ENCODE measurements at places on chromosomes 7 and 10. TPM values are rescaled to one million over a fixed set of nuclear protein-coding genes. Genes with fewer than 3 reads are reported as not detected.

WASL gene
- polyA plus RNA-seq = 82.4 TPM

DNA sequence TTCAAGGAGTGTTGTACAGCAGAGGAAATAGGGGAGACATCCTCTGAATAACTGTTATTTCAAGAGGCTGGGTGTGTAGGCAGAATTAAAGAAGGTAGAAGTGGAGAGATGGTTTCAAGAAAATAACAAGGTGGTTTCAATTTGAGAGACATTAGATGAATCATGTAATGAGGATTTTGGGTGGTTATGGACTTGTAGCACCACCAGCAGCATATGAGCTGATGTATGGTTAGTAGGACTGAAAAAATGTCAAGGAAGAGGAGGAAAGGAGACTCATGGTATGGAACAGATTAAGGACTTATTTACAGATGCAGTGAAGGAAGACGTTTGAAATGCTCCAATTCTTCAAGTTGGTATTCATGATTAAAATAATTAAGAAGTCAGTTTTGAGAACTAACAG, 166.2 kb downstream of the EXOC4 start:
- no peak for DNase-seq

DNA sequence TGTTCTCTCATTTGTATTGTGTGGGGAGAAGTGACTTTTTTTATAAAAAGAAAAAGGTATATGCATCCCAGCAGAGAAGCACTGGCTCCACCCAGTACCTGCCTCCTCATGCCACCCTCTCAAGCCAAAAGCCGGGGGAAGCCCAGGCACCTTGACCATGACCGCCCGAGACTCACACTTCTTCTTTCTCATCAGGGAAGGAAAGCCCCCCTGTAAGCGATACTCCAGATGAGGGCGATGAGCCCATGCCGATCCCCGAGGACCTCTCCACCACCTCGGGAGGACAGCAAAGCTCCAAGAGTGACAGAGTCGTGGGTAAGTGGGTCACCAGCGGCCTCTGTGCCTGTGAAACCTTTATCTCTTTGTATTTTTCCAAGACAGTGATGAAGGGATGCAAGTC, 22.9 kb downstream of the IKZF1 start:
- DNase-seq = no peak

DNA sequence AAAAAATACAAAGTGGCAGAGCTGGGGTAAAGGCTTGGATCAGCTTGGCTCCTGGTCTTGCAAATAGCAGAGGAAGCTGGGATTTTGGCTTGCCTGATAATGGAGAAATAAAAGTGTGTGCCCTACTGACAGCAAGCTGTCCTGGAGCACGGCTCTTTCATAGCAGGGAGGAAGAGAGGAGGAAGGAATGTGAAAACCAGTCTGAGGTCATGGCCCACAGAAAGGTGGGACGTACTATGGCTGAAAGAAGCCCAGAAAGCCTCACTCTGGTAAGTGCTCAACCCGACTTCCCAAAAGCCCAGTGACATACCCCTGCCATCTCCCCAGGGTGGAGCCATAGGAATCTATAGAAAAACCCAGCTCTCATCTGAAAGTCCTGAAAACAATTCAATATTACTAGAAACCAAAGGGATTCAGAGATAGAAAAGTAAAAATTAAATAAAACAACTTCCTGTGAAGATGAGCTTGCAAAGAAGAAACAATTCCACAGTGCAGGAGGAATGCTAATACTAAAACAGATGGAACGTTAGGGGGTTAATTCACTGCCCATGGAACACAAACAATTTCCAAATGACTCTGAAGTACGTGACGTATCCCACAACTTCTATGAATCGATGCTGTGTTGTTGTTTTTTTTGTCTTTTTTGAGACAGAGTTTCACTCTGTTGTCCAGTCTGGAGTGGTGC, 246.7 kb upstream of the PTN start:
- DNase-seq = no peak

ZNF736 gene
- polyA plus RNA-seq = 30.6 TPM

DNA sequence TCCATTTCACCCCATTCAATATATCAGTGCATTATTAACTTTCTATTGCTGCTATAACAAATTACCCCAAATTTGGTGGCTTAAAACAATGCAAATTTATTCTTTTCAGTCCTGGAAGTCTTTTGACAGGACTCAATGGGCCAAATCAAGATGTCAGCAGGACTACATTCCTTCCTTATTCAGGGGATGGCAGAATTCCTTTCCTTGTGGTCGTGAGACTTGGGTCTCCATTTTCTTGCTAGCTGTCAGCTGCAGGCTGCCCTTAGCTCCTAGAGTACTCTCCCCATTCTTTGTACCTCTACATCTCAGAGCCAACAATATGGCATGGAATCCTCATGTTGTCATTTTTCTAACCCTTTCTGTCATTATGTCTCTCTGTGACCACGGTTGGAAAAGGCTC, 310.6 kb downstream of the HDAC9 start:
- DNase-seq = no peak

PRTFDC1 gene
- 46.0 TPM for polyA plus RNA-seq

- no peak for DNase-seq
Measured at GRCh38 chr10:44859546-44860285, 51.4 kb upstream of the TMEM72 start.

- DNase-seq = no peak
Measured at GRCh38 chr10:28370107-28370835, 67.4 kb upstream of the MPP7 start.

DNA sequence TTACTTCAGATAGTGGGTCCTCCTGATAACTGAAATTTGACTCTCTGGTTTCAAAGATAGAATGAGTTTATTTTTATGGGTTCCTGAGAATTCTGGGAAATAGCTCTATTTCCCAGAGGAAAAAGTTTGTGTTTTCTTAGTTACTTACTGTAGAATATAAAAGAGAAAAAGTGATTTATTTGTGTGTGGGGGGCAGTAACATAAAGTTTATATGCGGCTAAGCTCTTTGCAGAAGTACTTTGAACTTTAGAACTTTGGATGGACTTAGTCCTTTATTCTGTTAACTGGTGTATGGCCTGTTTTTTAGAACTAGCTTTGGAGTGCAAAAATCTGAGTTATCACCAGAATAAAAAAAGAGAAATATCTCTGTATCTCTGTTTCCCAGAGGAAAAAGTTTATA, 157.1 kb downstream of the BBS9 start:
- DNase-seq = peak; percentile 43

DNA sequence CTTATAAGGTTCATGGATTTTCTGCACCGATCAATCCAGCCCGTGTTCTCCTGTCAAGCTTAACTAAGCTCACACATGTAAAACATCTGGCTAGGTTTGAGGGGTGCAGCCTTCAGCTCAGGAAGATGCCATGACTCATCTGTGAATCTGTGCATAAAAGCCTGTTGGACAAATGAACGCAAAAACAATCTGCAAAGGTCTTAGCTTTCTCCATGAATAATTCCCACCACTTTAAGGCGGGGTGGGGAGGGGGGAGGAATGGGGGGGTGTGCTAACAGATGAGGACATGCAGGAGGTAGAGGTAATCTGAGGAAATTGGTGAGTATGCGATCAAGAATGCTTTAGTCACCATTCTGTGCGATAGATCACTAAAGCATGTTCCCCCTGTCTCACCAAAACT, 4.8 kb downstream of the DOCK4 start:
- no peak for DNase-seq

- DNase-seq = no peak
Measured at GRCh38 chr7:138475377-138475776, 15.3 kb downstream of the TRIM24 start.

GRCh38 chr7:64869121-64869725, 33.9 kb upstream of the ZNF273 start:
- DNase-seq = no peak

- no peak for DNase-seq
Measured at GRCh38 chr10:74048433-74048832, 50.5 kb downstream of the VCL start.

CLRN3 gene
- 22.5 TPM for polyA plus RNA-seq

- DNase-seq = no peak
Measured at GRCh38 chr10:90999512-91000172, 78.8 kb upstream of the ANKRD1 start.

GRCh38 chr10:34622945-34623344, 192.2 kb downstream of the PARD3 start:
- no peak for DNase-seq

CFAP46 gene
- 7.4 TPM for polyA plus RNA-seq

DNTT gene
- polyA plus RNA-seq = 0.10 TPM

TEX36 gene
- polyA plus RNA-seq = not detected

DNA sequence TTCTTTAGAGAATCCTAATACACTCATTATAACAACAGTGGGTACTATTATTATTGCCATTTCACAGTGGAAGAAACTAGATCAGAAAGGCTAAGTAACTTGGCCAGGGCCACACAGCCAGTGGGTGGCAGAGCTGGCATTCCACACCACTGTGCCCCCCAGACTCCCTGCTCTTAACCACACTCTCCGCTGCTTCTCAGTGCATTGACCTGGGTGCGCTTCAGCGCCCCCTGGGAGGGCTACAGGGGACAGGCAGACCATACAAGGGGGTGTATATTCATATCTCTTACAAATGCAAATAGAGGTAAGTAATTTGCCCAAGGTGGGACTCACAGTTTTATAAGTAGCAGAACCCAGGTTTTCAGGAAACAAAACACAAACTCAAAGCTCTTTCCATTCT, 77.0 kb upstream of the NMT2 start:
- no peak for DNase-seq

ANKRD61 gene
- 3.4 TPM for polyA plus RNA-seq

GRCh38 chr7:54788664-54789063, 29.7 kb upstream of the SEC61G start:
- DNase-seq = peak; percentile 74

DNA sequence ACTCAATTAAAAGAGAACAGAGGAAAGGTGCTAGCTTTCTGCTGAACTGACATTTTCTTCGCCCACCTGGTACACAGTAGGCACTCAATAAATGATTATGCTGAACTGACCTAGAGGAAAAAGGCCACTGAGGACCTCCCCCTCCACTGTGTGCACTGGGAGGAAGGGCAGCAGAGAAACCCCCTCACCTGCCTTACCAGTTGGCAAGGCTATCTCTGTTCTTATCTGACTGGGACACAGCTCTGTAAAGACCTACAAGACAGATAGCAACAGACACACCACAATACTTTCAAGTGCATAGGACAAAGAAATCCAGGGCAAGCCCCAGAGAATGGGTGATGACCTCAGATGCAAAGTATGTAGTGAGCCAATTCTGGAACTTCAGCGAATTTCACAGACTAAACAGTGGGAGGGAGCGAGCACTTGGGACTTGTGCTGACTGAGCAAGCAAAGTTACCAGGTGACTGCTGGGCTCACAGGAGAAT, 30.4 kb downstream of the PDLIM1 start:
- DNase-seq = no peak

NME8 gene
- polyA plus RNA-seq = not detected

GRCh38 chr10:72297281-72297804, 23.6 kb downstream of the DDIT4 start:
- no peak for DNase-seq

DNA sequence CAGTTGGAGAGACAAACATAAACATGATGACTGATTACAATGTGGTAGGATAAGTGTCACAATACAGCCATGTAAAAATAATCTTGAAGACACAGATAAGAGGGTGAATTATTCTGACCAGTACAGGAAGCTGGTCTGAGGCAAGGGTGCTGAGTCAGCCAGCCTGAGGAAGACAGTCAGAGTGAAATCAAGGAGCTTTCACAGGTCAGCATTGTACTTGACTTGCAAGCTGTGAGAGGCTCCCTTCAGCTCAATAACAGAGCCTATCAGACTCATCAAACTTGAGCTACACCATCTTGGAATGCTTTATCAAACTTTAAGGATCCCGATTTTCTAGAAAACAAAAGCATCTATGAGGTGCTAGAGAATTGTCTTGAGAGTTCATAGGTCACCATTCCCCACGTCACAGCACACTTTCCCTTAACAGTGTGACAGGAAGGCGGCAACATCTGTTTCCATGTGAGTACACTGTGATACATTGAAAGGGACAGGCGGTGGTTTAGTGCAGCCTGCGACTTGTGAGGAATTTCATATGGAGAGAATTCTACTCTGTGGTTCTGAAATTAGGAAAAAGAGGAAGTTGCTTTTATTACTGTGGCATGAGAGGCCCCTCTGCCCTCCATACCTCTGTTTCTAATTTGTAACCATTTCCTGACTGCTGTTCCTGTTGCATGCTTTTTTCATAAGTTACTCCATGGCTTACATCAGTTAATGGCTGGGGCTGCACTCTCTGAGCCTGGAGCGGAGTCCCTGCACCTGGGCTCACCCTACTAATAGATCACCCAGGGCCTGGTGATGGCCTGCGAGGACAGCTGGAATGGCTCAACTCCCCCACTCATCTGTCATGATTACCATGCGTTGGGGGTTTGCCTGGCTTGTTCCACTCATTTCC, 417.1 kb downstream of the SUGCT start:
- no peak for DNase-seq

- DNase-seq = no peak
Measured at GRCh38 chr7:45065031-45065995, 23.5 kb downstream of the NACAD start.

PPP1R9A gene
- polyA plus RNA-seq = 40.1 TPM

ACADSB gene
- polyA plus RNA-seq = 31.1 TPM

GRCh38 chr10:130387936-130388580, 251.9 kb downstream of the GLRX3 start:
- DNase-seq = no peak

TEX47 gene
- polyA plus RNA-seq = not detected

CYP26C1 gene
- polyA plus RNA-seq = 0.05 TPM
